ENCODE measurements at places on chromosomes 3 and 15. TPM values are rescaled to one million over a fixed set of nuclear protein-coding genes. Genes with fewer than 3 reads are reported as not detected.

DNA sequence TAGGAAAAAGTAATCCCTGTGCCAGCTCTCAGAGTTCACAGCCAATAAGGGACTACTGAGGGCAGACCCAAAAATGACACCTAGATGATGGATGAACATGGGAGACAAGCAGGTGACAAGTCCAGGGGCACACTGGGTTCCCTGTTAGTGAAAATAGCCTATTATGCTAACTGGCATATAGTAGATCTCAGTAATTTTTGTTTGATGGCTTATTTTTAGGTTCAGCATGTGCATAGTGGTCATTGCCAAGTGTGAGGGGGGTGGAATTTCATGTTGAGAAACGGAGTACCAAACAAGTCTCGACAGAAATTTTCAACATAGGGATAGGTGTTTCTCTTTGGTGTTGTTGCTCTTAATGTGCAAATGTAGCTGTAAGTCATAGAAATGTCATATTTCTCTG lies 6.4 kb upstream of the ITGB5 start:
- no peak for DNase-seq

DNA sequence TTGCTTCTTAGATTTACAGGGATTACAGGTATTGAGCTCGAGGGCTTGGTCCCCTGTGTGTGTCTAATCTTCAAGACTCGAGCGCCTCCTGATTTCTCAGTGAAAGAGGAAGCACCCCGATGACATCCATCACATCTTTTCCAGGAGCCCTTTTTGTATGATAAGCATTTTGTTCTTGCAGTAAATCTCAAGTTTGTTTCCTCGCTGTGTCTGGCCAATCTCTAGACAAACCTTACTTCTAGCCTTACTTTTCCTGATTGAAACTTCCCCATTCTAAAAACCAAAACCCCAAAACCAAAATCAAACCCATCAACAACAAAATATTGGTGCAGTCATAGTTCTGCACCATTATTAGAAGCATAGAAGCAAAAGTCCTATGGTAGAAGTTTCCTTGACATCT lies 286.0 kb downstream of the NFKBIZ start:
- DNase-seq, result no peak

DNA sequence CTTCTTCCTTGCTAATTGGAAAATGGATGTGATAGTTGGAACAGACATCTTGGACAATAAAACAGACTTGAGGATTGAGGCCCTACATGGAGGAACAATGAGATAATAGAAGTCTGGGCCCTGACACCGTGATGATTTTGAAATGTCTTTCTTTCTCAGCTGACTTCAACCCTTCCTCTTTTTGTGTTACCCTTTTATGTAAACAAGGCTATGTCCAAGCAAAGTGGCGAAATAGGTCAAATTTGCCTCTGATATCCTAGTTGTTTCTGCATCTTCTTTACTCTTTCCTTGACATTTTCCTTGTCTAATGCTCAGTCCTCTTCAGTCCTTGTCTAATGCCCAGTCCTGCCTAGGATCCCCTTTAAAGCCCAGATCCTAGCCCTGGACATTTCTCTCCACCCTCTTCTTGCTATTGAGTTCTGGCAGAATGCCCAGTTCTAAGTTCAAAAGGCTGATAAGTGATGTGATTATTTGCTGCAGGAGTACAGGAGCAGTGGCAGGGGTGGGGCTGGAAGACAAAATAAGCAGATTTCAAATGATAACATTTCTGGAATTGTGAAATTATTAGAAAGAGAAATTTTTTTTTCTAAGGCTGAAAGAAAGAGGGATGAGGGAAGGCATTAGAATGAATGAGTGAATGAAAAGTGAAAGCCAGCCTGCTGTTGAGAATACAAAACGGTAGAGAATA lies 6.5 kb upstream of the VPS8 start:
- DNase-seq, result peak; percentile 22

DNA sequence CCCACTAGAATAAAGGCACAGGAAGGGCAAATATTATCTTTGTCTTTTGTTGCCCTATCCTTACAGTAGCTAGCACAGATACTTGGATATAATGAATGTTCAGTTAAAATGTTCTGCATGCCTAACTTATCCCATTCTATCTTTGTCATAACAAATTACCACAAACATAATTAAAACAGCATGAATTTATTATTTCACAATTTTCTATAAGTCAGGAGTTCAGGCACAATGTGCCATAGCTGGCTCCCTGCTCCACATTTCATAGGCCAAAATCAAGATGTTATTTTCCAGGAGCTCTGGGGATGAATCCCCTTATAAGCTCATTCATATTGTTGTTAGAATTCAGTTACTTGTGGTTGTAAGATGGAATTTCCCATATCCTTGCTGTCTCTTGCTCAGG lies 975.5 kb downstream of the IGSF11 start:
- DNase-seq, result no peak

GRCh38 chr3:168801794-168802193 lies 706.1 kb upstream of the GOLIM4 start:
- no peak for DNase-seq

DNA sequence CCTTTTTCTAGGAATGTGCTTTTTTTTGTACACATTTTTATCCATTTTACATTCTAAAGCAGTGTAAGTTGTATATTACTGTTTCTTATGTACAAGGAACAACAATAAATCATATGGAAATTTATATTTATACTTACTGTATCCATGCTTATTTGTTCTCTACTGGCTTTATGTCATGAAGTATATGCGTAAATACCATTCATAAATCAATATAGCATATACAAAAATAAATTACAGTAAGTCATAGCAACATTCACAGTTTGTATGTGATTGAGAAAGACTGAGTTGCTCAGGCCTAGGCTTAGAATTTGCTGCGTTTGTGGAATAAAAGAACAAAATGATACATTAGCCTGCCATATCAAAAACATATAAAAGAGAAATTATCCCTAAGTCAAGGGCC lies 16.5 kb downstream of the THBS1 start:
- no peak for DNase-seq

GRCh38 chr3:84039099-84039498 lies 919.7 kb upstream of the CADM2 start:
- no peak for DNase-seq

GRCh38 chr3:149449799-149450198 lies 24.7 kb upstream of the TM4SF4 start:
- DNase-seq, result no peak

DNA sequence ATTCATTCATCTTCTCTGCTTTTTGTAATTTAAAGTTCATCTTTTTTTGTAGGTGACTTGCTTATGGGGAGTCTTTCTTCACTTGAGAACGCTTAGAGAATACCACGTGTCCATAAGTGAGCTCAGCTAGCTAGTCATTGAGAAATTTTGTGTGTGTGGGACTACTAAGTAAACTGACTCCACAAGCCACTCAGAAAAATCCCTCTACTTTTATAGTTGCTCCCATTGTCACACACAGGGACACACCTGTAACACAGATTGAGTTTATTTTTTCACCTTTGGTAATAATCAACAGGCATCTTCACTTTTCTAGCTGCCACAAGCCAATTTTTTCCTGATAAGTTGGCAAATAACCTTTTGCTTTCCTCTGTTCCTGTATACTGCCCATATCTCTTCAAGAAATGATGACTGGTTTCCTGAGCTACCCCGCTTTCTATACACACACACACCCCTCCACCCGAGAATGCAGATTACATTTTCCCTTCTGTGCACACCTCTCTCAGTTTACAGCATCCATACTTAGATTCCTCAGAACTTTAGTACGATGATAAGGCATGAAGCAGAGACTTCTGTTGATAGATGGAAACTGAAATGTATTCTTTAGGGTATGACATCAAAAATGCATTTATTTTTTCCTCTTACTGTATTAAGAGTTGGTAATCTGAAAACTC lies 4.6 kb downstream of the TSC22D2 start:
- peak; percentile 45 for DNase-seq

GRCh38 chr15:84714821-84715220 lies 1.1 kb downstream of the SEC11A start:
- no peak for DNase-seq

DNA sequence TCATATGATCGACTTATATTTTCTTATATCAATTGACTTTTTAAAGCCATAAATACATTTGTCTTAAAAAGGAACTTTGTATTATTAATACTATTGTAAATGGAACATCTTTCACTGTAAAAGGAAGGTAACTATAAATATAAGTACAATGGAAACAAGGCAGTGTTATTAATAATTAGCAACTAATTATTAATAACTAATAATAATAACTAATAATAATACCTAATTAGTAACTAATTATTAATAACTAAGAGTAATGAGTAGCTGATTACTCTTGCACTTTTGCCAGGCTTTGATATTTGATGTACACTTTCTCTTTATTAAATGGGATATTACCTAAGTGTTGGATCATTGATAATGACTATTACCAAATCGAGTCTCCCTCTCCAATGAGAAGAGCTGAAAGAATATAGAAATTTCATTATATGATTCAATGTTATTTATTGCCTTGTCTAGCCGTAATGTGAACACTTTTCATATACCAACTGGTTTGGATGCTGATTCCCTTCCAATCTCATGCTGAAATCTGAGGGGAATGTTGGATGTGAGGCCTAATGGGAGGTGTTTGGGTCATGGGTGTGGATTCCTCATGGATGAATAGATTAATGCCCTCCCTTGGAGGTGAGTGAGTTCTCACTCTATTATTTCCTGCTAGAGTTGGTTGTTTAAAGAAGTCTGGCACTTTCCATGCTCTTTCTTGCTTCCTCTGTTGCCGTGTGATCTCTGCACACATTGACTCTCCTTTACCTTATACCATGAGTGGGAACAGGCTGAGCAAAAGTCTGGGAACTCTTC lies 202.1 kb upstream of the ZBTB20 start:
- no peak for DNase-seq

DNA sequence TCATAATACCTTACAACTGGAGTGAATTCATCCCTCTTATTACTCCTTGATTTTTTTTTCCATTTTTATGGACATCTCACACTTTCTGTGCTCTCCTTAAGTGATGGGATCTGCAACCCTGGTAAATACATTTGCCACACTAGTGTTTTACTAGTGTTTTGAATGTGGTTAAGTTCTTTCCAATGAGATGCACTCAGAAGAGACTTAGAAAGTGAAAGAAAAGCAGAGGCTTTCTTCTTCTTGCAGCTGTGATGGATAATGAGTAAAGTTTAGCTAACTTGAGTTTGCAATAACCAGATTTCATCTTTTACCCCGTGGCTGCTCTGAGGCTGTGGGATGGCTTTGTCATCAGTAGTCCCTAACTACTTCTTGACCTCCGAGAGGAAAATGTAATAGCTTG lies 1248.4 kb downstream of the NSUN3 start:
- DNase-seq, result no peak

GRCh38 chr15:60898896-60899295 lies 330.2 kb downstream of the RORA start:
- DNase-seq, result no peak

- DNase-seq, result no peak
These were observed 597.3 kb downstream of the ZIC1 start for GRCh38 chr3:148006508-148006907.

- peak; percentile 22 for DNase-seq
These were observed 1.6 kb downstream of the CYP11A1 start for GRCh38 chr15:74365598-74366445.

- DNase-seq, result peak; percentile 10
These were observed 36.9 kb downstream of the SENP8 start for GRCh38 chr15:72155003-72155621.

DNA sequence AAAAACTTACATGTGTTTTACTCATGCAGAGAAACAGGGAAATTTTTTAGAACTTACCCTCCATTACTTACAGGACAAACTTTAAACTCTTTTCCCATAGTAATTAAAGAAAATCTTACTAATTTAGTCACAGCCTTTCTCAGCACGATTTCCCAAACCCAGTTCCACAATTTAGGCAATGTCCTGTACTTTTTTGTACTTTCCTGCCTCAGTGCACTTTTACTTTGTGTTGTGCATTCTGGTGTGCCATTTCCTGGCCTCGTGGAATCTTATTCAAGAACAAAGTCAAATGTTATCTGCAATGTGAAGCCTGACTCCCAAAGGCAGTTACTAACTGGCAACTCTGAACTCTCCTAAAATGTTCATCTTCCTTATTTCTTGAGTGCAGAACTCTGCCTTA lies 1.9 kb downstream of the SLC33A1 start:
- DNase-seq, result no peak

DNA sequence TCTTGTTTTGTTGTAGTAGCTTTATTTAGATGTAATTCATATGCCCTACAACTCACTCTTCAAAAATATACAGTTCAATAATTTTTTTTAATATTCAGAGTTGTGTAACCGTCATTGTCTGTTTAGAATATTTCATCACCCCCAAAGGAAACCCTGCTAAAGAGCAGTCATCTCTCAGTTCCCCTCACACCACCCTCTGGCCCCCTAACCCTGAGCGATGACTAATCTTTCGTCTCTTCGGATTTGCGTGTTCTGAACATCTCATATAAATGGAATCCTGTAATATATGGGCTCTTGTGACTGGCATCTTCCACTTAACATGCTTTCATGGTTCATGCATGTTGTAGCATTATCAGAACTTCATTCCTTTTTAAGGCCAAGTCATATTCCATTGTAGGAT lies 183.8 kb downstream of the ATG7 start:
- DNase-seq, result no peak

The ARGFX gene
- not detected for total RNA-seq

The C3orf22 gene
- total RNA-seq, result not detected

The SHF gene
- 3.4 TPM for total RNA-seq

The ECE2 gene
- total RNA-seq, result not detected

The WNT5A gene
- total RNA-seq, result 1.3 TPM

The IL17RB gene
- total RNA-seq, result not detected
